ENCODE measurements at places on chromosomes 12 and 14. TPM values are rescaled to one million over a fixed set of nuclear protein-coding genes. Genes with fewer than 3 reads are reported as not detected.

Gene GPRC5D
- not detected for total RNA-seq

Gene PLBD1
- 0.35 TPM for total RNA-seq

Gene IL26
- not detected for total RNA-seq

Gene DLGAP5
- 72.0 TPM for total RNA-seq

Gene OR4E2
- total RNA-seq, result not detected

Gene NTS
- total RNA-seq, result not detected

DNA sequence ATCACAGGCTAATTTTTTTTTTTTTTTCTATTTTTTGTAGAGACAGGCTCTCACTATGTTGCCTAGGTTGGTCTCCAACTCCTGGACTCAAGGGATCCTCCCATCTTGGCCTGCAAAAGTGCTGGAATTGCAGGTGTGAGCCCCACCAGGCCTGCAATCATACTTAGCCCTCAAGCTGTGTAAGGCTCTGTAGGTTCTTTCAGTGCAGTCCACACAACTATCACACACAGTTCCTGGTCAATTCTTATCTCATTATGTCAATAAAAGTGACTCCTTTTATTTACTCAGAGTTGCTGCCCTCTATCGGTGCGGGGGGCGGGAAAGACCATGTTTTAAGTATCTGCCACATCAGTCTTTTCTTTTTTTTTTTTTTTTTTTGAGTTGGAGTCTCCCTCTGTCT is 29.0 kb downstream of the SLC2A3 start:
- no peak overlapping the region for H3K4me3 ChIP-seq
- H3K36me3 ChIP-seq, result no peaks in the 10 kb centered on the region
- H3K27me3 ChIP-seq, result no peaks in the 10 kb centered on the region
- DNase-seq, result no peak
- no peaks in the 10 kb centered on the region for H3K4me1 ChIP-seq

DNA sequence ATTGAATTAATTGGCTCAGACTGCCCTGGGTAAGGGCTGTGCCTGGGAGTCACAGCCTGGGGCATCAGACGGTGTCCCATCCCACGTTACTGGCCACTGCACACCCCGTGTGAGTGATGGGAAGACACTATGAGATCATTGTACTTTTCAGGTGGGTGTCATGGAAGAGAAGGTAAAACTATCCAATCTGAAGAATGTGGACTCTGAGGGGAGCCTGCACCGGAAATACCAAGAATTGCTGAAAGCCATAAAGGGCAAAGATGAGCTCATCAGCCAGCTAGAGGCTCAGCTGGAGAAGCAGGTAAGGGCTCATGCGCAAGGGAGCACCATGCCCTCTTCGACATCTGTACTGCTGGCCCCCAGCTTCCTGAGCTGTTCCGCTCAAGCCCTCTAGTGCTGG is 24.0 kb downstream of the PLEKHH1 start:
- no peaks in the 10 kb centered on the region for H3K4me1 ChIP-seq
- H3K27me3 ChIP-seq, result no peaks in the 10 kb centered on the region
- DNase-seq, result no peak
- H3K36me3 ChIP-seq, result no peaks in the 10 kb centered on the region
- no peak overlapping the region for H3K27ac ChIP-seq

DNA sequence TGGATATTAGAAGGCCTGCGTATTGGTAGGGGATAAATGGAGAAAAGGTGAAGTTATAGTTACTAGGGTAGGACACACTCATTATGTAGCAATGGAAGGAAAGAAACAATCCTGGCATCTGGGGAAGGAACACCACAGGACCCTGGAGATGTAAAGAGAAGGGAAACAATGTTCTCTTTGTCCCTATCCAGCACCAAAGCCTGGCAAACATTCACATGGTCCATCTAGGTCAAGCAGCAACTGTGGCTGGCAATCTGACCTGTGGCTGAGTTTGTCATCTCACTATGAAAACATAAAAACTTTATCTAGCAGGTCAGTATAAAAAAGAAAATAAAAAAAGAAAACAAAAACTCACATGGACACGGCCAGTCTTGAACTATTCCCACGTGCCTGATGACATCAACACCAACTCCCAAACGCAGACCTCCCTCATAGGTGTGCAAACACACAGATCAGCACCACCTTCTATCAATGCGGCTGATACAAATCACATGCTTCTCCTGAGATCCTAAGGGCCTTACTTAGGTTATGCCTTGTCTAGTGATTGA is 2.6 kb downstream of the POMT2 start:
- H3K4me3 ChIP-seq, result no peak overlapping the region
- DNase-seq, result no peak
- peaks cover 4% of the 10 kb centered on the region for H3K4me1 ChIP-seq
- H3K36me3 ChIP-seq, result no peaks in the 10 kb centered on the region
- no peak overlapping the region for H3K27ac ChIP-seq

GRCh38 chr12:26238341-26239121 is 43.2 kb downstream of the SSPN start:
- H3K36me3 ChIP-seq, result no peaks in the 10 kb centered on the region
- no peaks in the 10 kb centered on the region for H3K4me1 ChIP-seq
- no peak overlapping the region for H3K27ac ChIP-seq
- H3K27me3 ChIP-seq, result peaks cover 2% of the 10 kb centered on the region

DNA sequence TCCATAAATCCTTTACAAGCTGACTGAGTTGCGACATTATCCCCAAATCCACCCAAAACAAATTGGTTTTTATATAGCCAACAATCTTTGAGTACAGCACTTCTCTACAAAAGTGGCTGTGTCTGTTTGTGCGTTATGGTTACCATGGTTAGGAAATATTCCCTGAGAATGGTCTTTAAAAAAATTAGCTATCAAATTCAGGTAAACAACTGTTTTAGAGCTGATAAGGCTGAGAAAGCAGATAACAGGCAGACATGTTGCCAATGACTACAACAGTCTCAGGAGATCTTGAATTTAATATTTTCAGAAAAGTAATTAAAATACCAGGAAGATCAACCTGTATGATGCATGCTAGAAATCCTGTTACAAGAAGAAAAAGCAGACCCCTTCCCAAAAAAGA is 248.0 kb downstream of the RASSF9 start:
- DNase-seq, result no peak
- no peaks in the 10 kb centered on the region for H3K36me3 ChIP-seq
- no peak overlapping the region for H3K4me3 ChIP-seq
- H3K27me3 ChIP-seq, result no peaks in the 10 kb centered on the region
- no peak overlapping the region for H3K27ac ChIP-seq

GRCh38 chr12:79274501-79275064 is 410.0 kb downstream of the SYT1 start:
- H3K4me3 ChIP-seq, result no peak overlapping the region
- no peaks in the 10 kb centered on the region for H3K4me1 ChIP-seq
- DNase-seq, result no peak
- no peaks in the 10 kb centered on the region for H3K36me3 ChIP-seq

DNA sequence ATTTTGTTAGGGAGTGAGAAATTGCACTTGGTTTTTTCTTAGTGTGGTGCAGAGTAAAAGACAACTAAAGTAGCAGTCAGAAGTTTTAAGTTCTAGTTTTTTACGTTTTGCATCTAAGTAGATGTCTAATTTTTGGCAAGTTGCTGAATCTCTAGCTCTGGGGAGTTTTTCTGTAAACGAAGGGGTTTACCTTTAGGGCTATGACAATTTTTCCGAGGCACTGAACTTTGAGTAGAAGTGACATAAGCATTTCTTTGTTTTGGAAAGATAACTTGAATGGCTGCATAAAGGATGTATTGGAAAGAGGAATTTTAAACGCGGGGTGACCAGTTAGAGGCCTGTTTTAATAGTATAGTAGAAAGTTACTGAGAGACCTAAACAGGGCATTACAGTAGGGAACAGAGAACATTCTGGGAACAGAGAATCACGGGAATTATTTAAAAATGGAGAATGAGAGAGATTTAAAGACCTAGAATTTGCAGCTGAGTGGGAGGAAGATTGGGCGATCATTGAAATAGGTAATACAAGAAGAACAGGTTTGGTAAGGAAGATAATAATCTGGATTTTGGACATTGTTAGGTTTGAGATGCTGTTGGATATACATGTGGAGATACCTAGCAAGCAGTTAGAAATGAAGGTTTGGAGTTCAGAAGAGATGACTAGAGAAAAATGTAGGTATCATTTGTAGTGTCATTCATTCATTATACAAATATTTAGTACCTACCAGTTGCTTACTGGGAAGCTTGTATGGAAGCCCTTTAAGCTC is 1.2 kb downstream of the ZNF410 start:
- H3K4me1 ChIP-seq, result peaks cover 11% of the 10 kb centered on the region
- peak overlapping the region; percentile 91 for H3K4me3 ChIP-seq
- DNase-seq, result no peak
- H3K36me3 ChIP-seq, result no peaks in the 10 kb centered on the region
- no peaks in the 10 kb centered on the region for H3K27me3 ChIP-seq

DNA sequence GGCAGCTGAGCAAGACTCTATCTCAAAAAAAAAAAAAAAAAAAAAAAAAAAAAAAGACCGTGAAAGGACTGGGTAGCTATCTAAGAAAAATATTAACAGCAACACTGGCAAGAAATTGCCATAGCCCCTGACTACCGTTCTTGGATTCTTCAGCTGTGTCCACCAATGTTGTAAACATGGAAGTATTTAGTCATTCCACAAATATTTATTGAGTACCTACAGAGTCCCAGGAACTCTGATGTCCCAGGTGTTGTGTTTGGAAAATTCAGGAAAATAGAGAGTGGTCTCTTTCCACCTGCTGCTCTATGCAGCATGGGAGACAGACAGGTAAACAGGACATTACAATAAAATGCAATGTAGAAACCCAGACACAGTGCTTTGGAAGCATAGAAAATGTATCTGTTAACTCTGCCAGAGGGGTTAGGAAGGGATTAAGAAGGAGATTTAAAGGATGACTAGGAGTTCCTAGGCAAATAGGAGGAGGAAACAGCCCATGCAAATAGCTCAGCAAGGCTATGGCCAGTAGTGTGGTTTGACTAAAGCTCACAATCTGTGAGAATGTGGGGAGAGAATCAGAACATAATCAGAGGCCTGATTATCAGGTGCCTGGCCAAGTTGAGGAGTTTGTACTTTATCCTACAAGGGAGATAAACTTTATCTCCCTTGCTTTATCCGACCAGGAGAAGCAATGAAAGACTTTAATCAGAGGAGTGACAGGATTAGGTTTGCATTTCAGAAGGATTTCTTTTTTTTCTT is 2.1 kb upstream of the DLST start:
- no peak overlapping the region for H3K27ac ChIP-seq
- DNase-seq, result no peak
- H3K36me3 ChIP-seq, result no peaks in the 10 kb centered on the region
- H3K4me1 ChIP-seq, result peaks cover 18% of the 10 kb centered on the region

DNA sequence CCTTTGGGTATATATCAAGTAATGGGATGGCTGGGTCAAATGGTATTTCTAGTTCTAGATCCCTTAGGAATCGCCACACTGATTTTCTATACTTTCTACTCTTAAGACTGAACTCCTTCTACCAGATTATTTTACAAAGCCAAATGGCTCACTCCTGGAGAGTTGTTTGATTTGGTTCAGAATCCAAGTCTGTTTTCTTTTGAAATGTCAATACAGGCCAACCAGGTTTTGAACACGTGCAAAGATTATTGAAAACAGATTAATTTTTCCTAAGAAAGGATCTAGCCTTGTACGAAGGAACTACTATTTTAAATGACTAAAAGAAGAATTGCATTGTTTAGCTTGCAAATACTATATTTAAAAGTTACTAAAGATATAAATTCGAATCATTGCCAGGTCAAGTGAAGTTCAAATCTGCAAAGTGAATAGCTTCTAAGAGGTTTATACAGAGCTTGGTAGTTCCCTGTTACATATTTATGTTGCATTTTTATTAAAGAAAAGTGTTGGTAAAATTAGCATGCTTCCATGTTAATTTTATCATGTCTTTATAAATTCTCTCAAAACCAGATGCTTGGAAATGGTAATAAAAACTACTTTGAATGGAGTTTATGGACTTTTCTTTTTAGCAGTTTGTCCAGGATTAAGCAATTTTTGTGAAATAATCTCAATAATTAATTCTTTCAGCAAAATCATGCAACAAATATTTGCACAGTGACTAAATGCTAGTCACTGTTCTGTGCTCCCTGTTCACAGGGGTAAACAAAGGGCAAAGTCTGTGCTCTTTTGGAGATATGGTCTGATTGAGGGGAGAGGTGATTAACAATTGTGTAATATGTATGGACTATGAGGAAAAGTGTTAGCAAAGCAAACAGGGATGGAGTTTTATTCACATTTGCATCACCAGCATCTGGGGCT is 38.9 kb downstream of the GPR65 start:
- no peaks in the 10 kb centered on the region for H3K4me1 ChIP-seq
- no peak overlapping the region for H3K4me3 ChIP-seq
- no peak overlapping the region for H3K27ac ChIP-seq
- DNase-seq, result no peak
- no peaks in the 10 kb centered on the region for H3K36me3 ChIP-seq

- H3K4me1 ChIP-seq, result peaks cover 25% of the 10 kb centered on the region
- no peaks in the 10 kb centered on the region for H3K27me3 ChIP-seq
- peak overlapping the region; percentile 88 for H3K4me3 ChIP-seq
- H3K36me3 ChIP-seq, result peaks cover 9% of the 10 kb centered on the region
- no peak for DNase-seq
- peak overlapping the region; percentile 64 for H3K27ac ChIP-seq
These were observed 692 bp downstream of the MYG1 start for GRCh38 chr12:53300187-53300586.

GRCh38 chr14:42113358-42114069 is 506.8 kb downstream of the LRFN5 start:
- DNase-seq, result no peak
- no peaks in the 10 kb centered on the region for H3K36me3 ChIP-seq
- no peaks in the 10 kb centered on the region for H3K27me3 ChIP-seq
- H3K27ac ChIP-seq, result no peak overlapping the region
- H3K4me3 ChIP-seq, result no peak overlapping the region
- no peaks in the 10 kb centered on the region for H3K4me1 ChIP-seq

DNA sequence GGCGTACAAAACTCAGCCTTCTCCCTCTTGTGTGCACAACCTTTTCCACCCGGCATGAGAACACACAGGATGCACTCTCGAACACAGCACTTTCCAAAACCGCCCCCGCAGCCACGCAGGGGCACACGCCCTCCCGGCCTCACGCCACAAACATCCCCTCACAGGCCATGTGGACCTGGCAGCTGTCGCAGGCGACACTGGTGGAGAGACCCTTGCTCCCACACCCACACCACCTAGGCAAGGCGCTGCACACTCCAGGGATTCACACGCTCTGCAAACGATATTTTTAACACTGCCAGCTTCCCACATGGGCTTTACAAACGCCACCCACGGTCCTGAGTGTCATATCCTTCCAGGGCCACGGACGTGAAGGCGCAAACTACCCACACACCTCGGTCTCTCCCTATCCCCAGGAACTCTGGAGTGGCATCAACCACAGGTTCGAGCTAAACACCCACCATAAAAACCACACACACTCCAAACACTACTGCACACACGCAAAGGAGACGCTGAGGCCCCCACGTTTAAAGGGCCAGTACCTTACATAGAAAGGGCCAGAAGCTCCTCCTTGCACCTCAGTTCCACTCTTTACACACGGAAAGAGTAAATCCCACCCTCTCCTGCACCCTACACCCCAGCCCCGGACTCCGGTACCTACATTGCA is 12.4 kb upstream of the ITGB7 start:
- peak overlapping the region; percentile 86 for H3K4me3 ChIP-seq
- H3K27me3 ChIP-seq, result no peaks in the 10 kb centered on the region
- no peak for DNase-seq
- peak overlapping the region; percentile 49 for H3K27ac ChIP-seq
- peaks cover 2% of the 10 kb centered on the region for H3K36me3 ChIP-seq
- peaks cover 22% of the 10 kb centered on the region for H3K4me1 ChIP-seq

- H3K36me3 ChIP-seq, result no peaks in the 10 kb centered on the region
- H3K27ac ChIP-seq, result no peak overlapping the region
- peaks cover 11% of the 10 kb centered on the region for H3K4me1 ChIP-seq
- H3K4me3 ChIP-seq, result no peak overlapping the region
- no peaks in the 10 kb centered on the region for H3K27me3 ChIP-seq
- no peak for DNase-seq
These were observed 22.7 kb upstream of the EID3 start for GRCh38 chr12:104280717-104281458.
